ENCODE measurements at places on chromosomes 2 and 18.

GRCh38 chr2:50611351-50611871 lies 420.5 kb downstream of the NRXN1 start:
- no peak for DNase-seq

- no peak for DNase-seq
These were observed at the start of gene ASAP2 for GRCh38 chr2:9205963-9206948. Gene ASAP2, plus strand, starts transcription at chr2:9206812. Its CDS starts 293 bp downstream, at chr2:9207105.

DNA sequence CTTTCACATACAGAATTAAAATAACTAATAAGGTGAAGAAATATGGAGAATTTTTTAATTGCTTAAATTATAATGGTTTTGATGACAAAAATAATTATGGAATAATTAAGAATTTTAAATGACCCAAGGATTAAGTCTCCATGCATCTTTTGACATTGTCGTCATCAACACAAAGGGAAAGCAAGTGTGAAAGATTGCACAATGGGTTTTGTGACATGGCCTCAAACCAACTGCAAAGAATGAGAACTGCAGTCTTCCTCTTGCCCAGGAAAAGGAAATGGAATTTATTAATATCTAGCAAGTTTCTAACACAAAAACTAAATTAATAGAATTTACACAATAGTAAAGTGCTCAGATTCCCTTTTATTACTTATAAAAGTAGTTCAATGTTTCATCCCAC lies 329.1 kb upstream of the PKDCC start:
- no peak for DNase-seq

DNA sequence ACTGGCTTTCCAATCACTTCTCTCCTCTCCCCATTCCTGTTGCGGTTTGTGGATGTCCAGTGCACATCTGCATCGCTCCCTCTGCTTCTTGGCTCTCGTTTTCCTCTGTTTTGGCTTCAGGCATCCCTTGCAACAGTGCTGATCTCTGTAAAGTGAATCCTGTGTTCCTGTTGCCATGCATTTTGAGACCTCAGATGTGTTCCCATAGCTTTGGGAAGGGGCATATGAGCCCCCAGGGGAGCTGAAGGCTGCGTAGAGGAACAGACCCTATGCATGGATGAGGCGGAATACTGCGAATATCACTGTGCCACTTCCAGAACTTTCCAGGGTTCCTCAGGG lies 168.4 kb upstream of the HAAO start:
- DNase-seq = no peak

- no peak for DNase-seq
These were observed 27.5 kb upstream of the ALPP start for GRCh38 chr2:232350804-232351685.

DNA sequence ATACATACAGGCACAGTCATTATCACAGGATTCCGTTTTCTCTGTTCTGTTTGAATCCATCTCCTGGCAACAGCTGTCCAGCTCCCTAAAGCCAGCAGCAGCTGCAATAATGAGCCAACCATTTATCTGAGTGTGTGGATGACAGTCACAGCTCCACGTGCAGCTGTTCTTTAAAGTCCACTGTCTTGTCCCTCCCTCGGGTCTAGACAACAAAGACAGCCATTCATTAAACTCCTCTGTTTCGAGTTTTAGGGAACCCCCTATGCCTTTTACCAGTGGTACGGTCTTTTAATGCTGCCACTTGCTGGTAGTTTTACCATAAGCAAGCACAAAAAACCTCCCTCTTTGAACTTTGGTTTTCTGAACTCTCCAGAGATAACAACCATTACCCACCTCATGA lies 16.0 kb upstream of the MSGN1 start:
- DNase-seq = no peak

GRCh38 chr2:69742322-69742952 lies 503 bp downstream of the ANXA4 start:
- DNase-seq = no peak

- DNase-seq = no peak
These were observed 2.6 kb downstream of the PROM2 start for GRCh38 chr2:95276888-95277245.

DNA sequence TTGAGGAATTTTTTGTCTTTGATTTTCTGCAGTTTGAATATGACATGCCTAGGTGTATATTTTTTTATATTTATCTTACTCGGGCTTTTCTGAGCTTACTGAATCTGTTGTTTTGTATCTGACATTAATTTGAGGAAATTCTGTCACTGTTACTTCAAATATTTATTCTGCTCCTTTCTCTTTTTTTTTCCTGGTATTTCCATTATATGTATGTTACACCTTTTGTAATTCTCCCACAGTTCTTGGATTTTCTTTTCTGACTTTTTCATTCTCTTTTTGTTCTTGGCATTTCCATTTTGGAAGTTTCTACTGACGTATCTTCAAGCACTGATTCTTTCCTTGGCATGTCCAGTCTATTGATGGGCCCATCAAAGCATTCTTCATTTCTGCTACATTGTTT lies 24.1 kb upstream of the SKA1 start:
- DNase-seq = no peak

- no peak for DNase-seq
These were observed 10.4 kb downstream of the CHST10 start for GRCh38 chr2:100407073-100407472.

- DNase-seq = no peak
These were observed 45.4 kb upstream of the REG3G start for GRCh38 chr2:78980152-78980465.

DNA sequence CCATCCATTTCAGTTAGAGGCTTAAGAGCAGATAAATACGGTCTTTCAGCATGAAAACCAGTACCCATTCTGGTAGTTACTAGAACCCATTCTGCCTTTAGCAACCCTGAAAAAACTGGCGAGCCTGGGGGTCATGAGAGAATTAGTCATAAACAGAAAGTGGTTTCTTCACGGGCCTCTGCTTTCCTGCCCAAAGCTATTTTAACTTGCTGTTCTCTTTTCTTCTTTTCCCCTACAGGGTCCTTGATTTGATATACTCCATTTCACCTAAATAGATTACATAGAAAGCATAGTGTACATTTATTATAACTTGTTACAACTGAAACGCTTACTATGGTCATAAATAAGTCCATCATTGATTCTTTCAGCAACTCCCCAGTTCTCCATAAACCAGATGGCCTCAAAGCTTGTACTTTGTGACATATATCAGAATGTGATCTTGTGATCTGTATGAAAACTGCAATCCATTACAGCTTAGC lies 48.3 kb downstream of the WDFY1 start:
- DNase-seq = no peak

DNA sequence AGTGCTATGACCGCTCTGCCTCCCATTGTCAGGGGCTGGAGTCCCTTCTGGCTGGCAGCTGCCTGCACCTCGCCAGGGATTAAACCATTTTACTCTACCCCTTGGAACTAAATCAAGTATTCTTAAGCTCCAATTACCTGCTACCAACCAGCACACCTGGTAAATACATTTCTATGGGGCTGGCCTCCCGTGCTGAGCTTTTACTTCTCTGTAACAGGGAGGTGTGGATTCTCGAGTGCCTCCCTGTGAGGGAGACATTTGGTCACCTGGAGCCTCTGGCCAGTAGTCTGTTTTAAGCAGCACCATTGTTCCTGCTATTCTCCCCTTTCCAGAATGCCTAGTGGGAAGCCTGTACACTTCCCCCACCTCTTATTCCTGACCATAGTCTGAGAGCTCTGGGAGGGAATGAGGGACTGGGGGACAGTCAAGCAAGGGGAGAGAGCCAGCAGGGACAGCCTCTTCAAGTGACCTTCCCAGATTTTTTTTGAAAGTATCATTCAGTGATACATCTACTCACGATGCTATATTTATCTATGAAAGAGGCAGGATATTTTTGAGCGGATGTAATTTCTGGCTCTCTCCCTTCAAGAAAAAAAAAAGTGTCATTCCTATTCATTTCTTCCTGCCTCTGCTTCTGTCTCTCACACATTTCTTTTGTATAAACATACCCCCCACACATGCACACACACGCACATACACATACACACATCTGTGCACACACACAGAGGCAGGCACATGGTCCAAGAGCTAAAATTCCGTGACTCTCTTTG lies 112.8 kb downstream of the CAPN13 start:
- no peak for DNase-seq

GRCh38 chr2:42164971-42165370 lies 4.2 kb upstream of the EML4 start:
- no peak for DNase-seq

DNA sequence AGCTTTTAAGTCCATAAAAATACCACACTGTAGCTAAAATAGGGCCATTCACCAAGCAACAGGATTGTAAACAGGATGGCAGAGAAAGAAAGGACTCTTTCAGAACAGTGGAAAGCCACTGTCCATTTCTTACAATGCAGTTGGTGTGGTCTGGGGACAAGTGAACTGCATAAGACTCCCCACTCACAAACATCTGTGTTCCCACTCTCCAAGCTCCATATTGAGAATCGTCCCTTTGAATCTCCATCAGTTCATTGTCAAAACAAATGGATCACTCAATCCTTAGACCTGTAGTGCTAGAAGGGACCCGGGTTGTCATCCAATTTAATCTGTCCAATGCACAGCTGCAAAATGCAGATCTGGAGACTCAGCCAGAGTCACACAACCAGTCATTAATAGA lies 347.4 kb upstream of the KLHL29 start:
- DNase-seq = no peak

DNA sequence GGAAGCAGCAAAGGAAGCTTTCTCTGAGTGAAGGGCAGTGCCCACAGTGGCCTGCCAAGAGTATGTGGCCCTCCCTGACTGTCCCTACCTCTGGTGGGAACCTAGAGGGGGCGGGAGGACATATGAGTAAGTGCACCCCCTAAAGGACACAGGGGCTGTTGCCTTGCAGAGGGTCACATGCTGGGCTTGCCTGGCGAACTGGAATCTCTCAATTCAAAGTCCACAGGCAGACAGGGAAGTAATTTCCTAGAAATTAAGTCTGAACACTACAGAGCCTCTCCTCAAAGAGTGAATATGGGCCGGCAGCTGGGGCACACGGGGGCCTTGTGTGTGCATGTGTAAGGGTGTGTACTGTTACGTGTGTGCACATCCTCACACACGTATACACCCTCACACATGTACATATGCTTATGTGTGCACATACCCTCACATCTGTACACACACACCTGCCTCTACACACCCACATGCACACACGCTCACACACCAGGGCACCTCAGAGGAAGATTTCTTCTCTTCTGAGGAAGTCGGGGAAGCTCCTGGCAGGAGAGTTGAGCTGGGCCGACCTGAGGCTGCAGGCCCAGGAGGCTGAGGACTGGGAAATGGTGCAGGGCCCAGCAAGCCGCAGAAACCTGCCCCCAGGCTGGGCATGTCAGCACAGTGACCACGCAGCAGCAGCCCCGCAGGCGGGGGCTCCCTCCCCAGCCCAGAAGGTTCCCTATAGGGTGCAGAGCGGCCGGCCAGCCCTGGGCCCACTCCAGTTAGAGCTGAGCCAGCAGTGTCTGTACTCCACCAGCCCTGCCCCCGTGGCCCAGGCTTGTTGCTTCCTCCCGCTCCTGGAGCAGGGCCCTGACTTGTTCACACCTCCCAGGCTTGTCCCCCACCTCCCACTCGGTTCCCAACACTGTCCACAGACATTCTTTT lies 77.4 kb upstream of the TAF1B start:
- no peak for DNase-seq

Measured in BJ (cell line).